NAMALWA (cell line): ENCODE measurements at places on chromosomes 16 and 17.

DNA sequence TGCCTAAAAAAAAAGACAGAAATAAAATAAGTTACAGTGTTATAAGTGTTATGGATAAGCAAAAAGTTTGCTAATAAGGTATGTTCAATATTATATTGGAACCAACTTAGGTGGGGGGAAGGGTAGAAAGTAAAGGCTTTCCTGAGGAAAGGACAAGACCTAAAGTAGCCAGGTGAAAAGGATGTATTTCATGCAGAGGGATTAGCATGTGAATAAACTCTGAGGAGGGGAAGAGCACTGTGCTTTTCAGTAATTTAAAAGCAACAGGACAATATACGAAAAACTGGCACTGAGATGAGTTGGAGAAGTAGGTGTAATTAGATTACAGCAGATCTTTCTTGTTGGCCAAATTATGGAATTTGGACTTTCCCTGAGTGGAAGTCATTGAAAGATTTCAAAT is 7.6 kb downstream of the TOP2A start:
- no peak for DNase-seq

DNA sequence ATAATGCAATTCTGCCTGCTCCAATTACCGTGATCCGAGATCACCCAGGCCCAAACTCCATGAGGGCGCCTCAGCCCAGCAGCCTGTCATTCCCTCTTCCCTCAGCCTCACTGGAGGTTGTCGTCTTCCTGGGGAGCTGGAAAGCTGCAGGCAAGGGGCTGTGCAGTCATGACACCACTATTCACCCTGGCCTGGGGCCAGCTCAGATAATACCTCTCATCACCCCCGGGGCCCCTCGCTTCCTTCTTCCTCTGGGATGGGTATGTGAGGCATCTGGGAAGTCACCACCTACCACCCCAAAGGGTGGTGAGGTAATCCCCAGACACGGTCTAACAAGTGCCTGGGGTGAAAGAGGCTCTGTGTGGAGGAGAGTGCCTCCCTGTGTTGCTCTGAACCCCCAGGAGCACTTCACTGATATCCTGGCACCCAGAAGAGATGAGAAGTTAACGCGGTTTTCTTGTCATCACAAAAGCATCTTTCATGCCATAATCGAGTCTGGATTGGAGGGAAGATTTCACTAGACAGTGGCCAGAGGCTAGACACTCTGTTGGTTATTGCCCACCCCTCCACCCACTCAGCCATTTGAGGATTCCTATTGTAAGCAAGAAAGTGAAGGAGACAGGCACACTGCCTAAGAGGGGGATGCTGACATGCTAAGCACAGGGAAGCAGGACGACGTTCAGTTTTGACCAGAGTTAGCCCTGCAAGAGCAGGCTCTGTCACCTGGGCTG is 18.4 kb downstream of the CFAP20 start:
- DNase-seq = no peak

DNA sequence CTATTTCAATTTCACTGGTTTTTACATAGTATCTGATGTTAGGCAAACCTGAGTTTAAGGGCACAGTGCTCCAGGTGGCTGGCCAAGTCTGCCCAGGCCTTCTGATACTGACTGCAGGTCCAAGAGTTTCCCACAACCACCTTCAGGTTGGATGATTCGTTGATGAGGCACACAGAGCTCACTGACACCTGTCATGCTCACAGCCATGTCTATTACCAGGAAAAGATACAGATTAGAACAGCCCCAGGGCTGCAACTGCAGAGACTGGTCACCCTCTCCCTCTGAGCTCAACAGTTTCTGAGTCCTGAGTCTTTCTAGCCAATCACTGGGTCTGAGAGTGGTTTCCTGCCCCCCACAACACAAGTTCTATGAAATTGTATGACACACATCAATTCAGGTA is 37.2 kb downstream of the MEAK7 start:
- DNase-seq = no peak

GRCh38 chr17:49596613-49597244 is 21.1 kb downstream of the NXPH3 start:
- no peak for DNase-seq
